Stimulated activated naive CD8-positive, alpha-beta T cell treated with anti-CD3 and anti-CD28 coated beads, Interleukin-15, Interleukin-2, amounts not matched to agents 100 U/mL and 50 U/mL, for 24 hours (primary cell): ENCODE measurements at places on chromosomes 16 and 17.
A peak's percentile ranks its signal among the peaks of the same experiment; 100 is the strongest.

DNA sequence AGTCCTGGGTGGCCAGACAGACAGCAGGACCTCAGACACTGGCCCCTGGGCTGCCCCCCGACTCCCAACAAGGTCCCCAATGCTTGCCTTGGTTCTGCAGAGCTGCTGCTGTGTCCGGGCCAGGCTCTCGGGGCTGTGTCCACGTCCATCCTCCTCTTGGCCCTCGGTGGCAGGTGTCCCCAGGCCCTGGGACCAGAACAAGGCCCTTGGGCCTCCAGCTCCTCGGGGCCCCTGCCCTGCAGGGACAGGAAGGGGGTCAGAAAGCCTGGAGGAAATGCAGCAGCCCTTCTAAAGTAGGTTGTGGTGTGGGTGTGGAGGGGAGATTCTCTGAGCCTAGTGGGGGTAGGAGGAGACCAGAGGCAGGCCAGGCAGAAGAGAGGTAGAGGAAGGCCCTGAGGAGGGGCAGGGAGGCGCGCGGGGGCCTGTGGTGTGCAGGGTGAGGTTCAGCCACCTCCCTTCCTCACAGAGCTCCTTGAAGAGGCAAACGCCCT, 2.5 kb upstream of the AXIN1 start:
- DNase-seq = peak; percentile 36

DNA sequence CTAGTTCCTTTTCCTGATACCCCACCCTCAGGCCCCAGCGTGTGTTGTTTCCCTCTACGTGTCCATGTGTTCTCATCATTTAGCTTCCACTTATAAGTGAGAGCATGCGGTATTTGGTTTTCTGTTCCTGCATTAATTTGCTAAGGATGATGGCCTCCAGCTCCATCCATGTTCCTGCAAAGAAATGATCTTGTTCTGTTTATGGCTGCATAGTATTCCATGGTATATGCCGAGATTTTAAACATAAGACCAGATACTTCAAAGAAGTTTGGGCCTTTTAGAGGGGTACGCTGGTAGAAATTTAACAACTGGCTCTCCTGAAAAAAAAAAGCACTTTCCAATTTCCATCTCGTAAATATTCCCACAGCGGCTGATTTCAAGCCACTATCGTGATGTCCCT, 59.8 kb downstream of the IRF8 start:
- no peak for DNase-seq

DNA sequence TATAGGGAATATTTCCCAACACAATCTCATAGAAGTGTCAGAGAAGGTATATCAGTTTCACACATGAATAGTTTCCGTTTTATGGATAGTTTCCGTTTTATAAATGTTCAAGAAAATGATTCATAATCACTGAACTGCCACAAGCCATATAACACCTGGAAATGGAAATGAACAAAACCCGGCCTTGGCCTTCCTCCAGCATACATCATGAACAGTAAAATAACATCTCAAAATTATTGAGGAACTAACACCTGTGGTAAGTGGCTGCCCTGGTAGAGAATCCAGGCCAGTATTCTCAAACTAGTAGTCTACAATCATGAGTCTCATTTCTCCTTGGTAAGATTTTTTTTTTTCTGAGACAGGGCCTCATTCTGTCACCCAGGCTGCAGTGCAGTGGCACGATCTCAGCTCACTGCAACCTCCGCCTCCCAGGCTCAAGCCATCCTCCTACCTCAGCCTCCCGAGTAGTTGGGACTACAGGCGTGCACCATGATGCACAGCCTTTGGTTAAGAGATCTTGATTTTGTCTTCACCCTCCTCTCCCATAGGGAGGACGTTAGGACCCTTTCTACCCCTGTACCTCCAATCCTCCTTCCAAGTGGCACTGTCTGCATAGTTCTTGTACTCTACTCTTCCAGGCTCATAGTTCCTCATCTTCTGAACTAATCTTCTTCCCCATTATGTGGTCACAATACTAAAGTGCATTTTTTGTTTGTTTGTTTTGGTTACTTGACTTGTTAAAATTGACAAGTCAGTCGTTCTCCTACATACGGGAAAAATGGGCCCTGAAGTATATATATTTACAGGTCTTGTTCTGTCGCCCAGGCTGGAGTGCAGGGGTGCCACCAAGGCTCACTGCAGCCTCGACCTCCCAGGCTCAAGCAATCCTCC, 15.0 kb upstream of the RGS9 start:
- DNase-seq = peak; percentile 46

DNA sequence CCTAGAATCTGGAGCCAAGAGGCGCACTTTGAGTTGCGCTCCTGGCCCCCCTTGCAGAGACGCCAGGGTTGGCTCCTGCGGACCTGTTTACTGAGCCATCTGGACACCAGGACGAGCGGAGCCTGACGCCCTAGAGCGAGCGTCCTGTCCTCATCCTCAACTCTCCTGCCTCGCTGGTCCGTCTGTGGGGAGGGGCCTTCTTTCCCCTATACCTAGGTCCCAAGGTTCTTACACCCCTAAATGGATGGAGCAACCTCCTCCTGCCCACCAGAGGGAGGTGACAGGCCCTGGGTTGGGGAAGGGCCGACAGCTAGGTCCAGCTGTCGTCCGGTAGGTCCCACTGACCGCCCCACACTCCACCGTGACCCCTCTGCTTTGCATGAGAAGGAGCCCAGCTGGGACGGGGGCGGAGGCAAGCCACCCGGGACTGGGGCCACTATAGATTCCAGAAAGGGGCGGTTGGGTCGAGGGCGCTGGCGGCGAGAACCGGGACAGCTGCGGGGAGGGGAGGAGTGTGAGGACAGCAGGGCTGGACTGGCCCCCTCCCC, 3.1 kb upstream of the LHX1 start:
- DNase-seq = no peak

DNA sequence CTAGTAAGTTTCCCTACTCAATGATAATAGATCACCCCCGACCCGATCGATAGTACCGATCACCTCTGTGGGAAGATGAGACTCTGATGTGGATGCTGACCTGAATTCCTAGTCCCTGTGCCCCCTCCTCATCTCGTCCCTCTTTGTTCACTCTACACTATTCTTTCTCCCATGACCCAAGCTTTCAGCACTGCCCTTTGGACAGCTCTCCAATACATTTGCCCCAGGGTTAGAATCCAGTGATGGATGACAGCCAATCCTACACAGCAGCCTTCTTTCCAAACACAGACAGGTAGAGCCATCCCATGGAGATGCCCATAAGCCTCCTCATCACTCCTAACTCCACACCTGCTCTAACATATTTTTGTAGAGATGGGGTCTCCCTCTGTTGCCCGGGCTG, 141.1 kb downstream of the GSG1L start:
- no peak for DNase-seq

DNA sequence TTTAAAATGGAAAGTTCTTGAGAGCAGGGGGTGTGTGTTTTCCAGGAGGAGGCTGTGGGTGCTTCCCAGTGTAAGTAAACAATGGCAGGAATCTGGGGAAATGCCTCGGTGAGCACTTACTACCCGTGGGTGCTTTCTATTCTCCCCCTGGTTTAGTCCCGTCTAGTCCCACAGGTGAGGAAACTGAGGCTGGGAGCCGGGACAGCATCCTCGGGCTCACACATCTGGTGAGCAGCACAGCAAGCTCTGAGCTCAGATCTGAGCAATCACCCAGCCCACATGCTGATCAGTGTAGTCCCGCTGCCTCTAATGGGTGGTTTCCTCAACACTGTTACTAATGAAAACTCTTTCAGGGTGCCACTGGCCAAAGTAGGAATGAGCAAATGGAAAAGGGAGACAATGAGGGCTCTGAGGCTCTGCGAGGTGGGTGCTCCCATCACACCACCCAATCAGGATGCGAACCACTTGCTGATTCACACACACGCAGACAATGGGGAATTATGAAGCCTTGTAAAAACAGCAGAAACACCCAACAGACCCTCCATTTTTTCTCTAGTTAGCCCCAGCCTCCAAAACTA, 202.6 kb downstream of the PARN start:
- no peak for DNase-seq

DNA sequence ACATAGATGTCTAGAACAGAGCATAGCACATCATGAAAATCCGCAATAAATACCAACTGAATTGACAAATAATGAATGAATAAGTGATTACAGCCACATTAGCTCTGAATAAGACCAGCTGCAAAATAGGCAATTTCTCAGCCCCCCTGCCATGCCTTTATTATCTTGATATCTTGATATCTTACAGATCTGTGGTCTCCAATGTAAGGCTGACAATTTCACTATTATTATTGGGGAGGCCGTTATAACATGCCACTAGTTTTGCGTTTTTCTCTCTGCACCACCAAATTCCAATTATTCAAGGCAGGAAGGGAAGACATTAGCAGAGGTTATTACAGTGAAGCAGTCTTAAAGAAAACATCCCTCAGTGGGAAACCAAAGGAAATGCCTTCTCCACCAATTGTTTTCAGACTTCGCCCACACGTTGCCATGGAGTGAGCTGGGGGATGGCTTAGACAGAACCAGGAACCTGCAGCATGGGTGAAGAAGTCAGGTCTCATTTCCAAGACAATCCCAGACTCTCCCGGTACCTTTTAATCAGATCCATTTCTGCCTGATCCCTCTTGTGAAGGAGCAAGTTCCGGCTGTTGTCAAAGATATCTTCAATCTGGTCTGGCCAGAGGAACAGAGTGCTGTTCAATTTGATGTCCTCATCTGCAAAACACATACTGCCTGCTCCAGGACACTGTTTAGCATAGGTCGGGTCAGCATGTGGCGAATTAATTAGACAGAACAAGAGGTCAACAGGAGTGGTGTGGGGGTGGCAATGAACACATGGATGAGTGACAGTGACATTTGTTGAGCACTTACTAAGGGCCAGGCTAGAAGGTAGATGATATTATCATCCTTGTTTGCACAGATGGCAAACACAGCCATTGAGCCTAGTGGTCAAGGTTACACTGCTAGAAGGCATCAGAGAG, 46.4 kb downstream of the DNAH3 start:
- DNase-seq = no peak

GRCh38 chr17:34813290-34813689, 148.0 kb downstream of the CCT6B start:
- DNase-seq = no peak
